ENCODE measurements at places on chromosomes 11 and 22. TPM values are rescaled to one million over a fixed set of nuclear protein-coding genes. Genes with fewer than 3 reads are reported as not detected.

DNA sequence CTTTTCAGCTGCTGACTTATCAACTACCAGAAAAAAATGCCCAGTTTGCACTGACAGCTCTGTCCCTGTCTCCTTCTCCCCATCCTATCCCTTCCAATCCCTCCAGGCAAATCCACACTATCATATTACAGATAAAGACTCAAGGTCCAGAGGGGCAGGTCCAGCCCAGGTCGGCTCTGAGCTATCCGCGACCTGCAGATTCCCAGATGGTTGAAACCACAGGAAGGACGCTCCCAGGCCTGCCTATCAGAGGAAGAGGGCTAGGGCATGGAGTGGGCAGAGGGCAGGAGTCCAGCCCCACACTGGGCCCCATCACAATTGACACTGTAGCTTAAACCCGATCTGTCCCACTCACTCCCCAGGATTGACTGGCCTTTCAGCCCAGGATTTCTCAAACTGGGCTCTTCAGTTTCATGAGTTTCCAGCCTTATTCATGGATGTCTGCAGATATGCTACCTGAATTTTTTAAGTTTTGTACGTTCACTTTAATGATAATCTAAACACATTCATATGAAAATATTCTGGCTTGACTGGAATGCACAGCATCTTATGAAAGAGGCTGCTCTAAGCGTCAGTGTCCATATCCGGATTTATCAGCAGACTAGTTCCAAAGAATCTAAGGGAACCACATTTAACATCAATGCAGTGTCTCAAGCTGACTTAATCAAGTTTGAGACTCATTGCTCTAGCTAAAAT is 16.4 kb upstream of the FCHSD2 start:
- H3K27me3 ChIP-seq = no peaks in the 10 kb centered on the region
- peaks cover 6% of the 10 kb centered on the region for H3K4me1 ChIP-seq
- H3K27ac ChIP-seq = no peak overlapping the region
- no peak overlapping the region for H3K4me3 ChIP-seq
- no peaks in the 10 kb centered on the region for H3K36me3 ChIP-seq

GRCh38 chr11:10450462-10451425 is 4.3 kb upstream of the AMPD3 start:
- H3K36me3 ChIP-seq = no peaks in the 10 kb centered on the region
- no peak overlapping the region for H3K27ac ChIP-seq
- H3K27me3 ChIP-seq = peaks cover 39% of the 10 kb centered on the region
- H3K4me1 ChIP-seq = peaks cover 22% of the 10 kb centered on the region

- no peaks in the 10 kb centered on the region for H3K27me3 ChIP-seq
- no peak overlapping the region for H3K4me3 ChIP-seq
- peak; percentile 69 for DNase-seq
- no peaks in the 10 kb centered on the region for H3K36me3 ChIP-seq
- H3K4me1 ChIP-seq = no peaks in the 10 kb centered on the region
Measured at GRCh38 chr22:43159484-43160178, 8.3 kb downstream of the TSPO start.

Gene CBY1
- 28.3 TPM for total RNA-seq
